Activated T-cell treated with anti-CD3 and anti-CD28 coated beads, Interleukin-2, amount 50 U/mL, for 24 hours (primary cell): ENCODE measurements at places on chromosomes 6 and 20.
A peak's percentile ranks its signal among the peaks of the same experiment; 100 is the strongest.

- DNase-seq: peak; percentile 39
Measured at GRCh38 chr6:158911746-158912480, 88.1 kb downstream of the RSPH3 start.

- DNase-seq: no peak
Measured at GRCh38 chr6:166443166-166443565, 60.4 kb upstream of the MPC1 start.

GRCh38 chr6:1739220-1739619 lies 129.5 kb downstream of the FOXC1 start:
- DNase-seq: no peak

GRCh38 chr6:74892091-74892490 lies 313.8 kb downstream of the COL12A1 start:
- DNase-seq: no peak

- no peak for DNase-seq
Measured at GRCh38 chr6:31037682-31038081, 27.4 kb downstream of the MUC22 start.

GRCh38 chr6:54856129-54856528 lies 9.6 kb downstream of the FAM83B start:
- no peak for DNase-seq

- no peak for DNase-seq
Measured at GRCh38 chr20:17628101-17628841, 53.8 kb downstream of the RRBP1 start.
